ENCODE measurements at places on chromosomes 11 and 22. TPM values are rescaled to one million over a fixed set of nuclear protein-coding genes. Genes with fewer than 3 reads are reported as not detected.

- H3K4me1 ChIP-seq = peaks cover 51% of the 10 kb centered on the region
- H3K27ac ChIP-seq = no peak overlapping the region
- H3K27me3 ChIP-seq = no peaks in the 10 kb centered on the region
- no peak for DNase-seq
Measured at GRCh38 chr11:35347173-35347878, 72.0 kb downstream of the SLC1A2 start.

GRCh38 chr22:38455530-38456271, 702 bp upstream of the KCNJ4 start:
- H3K27me3 ChIP-seq = peaks cover 65% of the 10 kb centered on the region
- H3K36me3 ChIP-seq = no peaks in the 10 kb centered on the region
- no peak overlapping the region for H3K27ac ChIP-seq
- H3K4me1 ChIP-seq = peaks cover 13% of the 10 kb centered on the region
- DNase-seq = no peak
- no peak overlapping the region for H3K4me3 ChIP-seq

- DNase-seq = no peak
- H3K27me3 ChIP-seq = no peaks in the 10 kb centered on the region
- no peak overlapping the region for H3K27ac ChIP-seq
- H3K4me1 ChIP-seq = no peaks in the 10 kb centered on the region
- H3K4me3 ChIP-seq = no peak overlapping the region
- no peaks in the 10 kb centered on the region for H3K36me3 ChIP-seq
Measured at GRCh38 chr11:134736251-134736947, 324.4 kb upstream of the B3GAT1 start.

GRCh38 chr11:18540207-18541009, 13.7 kb upstream of the TSG101 start:
- H3K27me3 ChIP-seq = no peaks in the 10 kb centered on the region
- DNase-seq = peak; percentile 14
- no peak overlapping the region for H3K4me3 ChIP-seq
- H3K36me3 ChIP-seq = peaks cover 5% of the 10 kb centered on the region
- peaks cover 2% of the 10 kb centered on the region for H3K4me1 ChIP-seq

GRCh38 chr22:46734830-46735453, 3.1 kb downstream of the CERK start:
- H3K27ac ChIP-seq = peak overlapping the region; percentile 88
- H3K36me3 ChIP-seq = peaks cover 32% of the 10 kb centered on the region
- DNase-seq = peak; percentile 46
- H3K27me3 ChIP-seq = no peaks in the 10 kb centered on the region
- H3K4me3 ChIP-seq = peak overlapping the region; percentile 100

- H3K4me1 ChIP-seq = no peaks in the 10 kb centered on the region
- no peak overlapping the region for H3K4me3 ChIP-seq
- DNase-seq = no peak
- peaks cover 5% of the 10 kb centered on the region for H3K27me3 ChIP-seq
Measured at GRCh38 chr11:130846606-130847005, 69.7 kb downstream of the SNX19 start.

- no peak overlapping the region for H3K4me3 ChIP-seq
- no peaks in the 10 kb centered on the region for H3K4me1 ChIP-seq
- no peaks in the 10 kb centered on the region for H3K36me3 ChIP-seq
- H3K27me3 ChIP-seq = peaks cover 3% of the 10 kb centered on the region
Measured at GRCh38 chr11:133070791-133071190, 461.5 kb downstream of the OPCML start.

DNA sequence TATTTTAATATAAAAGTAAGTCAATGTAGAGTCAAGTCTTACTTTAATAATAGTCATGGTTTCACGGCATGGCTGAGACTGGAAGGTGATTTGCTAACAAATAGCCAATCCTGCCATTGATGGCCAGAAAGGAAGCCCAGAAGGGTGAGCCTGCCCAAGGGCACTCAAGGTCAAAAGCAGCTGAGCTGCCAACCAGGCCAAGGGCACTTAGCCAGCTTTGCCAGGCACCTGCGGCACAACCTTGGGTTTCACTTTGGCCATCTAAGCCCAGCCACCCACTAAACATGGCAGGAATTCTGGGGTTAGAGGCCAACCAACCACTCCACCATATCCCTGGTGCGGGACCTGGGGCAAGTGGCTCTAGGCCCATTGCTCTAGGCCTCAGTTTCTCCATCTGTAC, 4.2 kb downstream of the LHFPL7 start:
- H3K27me3 ChIP-seq = peaks cover 18% of the 10 kb centered on the region
- no peak overlapping the region for H3K4me3 ChIP-seq
- H3K27ac ChIP-seq = no peak overlapping the region
- DNase-seq = no peak
- H3K36me3 ChIP-seq = no peaks in the 10 kb centered on the region
- H3K4me1 ChIP-seq = peaks cover 6% of the 10 kb centered on the region

GRCh38 chr11:118629761-118630661, 22.6 kb downstream of the PHLDB1 start:
- no peaks in the 10 kb centered on the region for H3K27me3 ChIP-seq
- H3K27ac ChIP-seq = no peak overlapping the region
- H3K4me1 ChIP-seq = peaks cover 2% of the 10 kb centered on the region
- H3K4me3 ChIP-seq = no peak overlapping the region
- DNase-seq = no peak
- H3K36me3 ChIP-seq = no peaks in the 10 kb centered on the region

DNA sequence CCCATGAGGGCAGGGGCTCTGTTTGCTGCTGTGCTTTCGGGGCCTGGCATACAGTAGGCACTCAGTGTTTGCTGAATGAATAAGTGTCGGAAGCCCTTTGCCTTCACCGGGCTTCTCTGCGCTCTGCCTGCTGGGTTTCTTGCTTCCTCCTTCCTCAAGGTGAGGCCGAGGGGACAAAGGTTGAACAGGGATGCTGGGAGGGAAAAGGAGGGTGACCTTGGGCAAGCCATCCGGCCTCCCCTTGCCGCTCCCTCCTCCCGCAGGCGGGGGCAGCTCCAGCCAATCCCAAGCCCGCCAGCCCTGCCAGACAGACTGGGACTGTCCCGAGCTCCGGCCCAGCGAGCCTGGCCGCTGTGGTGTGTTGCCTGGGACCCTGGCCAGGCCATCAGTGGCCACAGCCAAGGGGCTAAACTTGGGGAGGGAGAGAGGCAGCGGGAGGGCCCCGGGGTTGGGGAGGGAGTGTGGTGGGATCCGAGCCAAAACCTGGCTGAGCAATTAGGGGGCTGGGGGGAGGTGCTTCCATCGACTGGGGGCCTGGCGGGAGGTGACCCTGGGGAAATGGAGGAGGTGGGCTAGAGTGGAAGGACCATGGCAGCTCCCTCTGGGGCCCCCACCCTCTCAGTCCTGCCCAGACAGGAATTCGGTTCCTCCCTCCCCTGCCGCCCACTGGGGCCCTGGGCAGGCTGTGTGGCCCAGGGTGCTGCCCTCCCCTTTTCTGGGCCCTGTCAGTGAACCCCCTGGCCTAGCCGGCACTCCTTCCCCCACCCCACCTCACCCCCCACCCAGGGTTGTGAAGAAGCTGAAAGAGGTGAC, 3.4 kb upstream of the RCOR2 start:
- no peak overlapping the region for H3K27ac ChIP-seq
- no peaks in the 10 kb centered on the region for H3K36me3 ChIP-seq
- peaks cover 10% of the 10 kb centered on the region for H3K4me1 ChIP-seq
- H3K4me3 ChIP-seq = no peak overlapping the region
- DNase-seq = no peak

DNA sequence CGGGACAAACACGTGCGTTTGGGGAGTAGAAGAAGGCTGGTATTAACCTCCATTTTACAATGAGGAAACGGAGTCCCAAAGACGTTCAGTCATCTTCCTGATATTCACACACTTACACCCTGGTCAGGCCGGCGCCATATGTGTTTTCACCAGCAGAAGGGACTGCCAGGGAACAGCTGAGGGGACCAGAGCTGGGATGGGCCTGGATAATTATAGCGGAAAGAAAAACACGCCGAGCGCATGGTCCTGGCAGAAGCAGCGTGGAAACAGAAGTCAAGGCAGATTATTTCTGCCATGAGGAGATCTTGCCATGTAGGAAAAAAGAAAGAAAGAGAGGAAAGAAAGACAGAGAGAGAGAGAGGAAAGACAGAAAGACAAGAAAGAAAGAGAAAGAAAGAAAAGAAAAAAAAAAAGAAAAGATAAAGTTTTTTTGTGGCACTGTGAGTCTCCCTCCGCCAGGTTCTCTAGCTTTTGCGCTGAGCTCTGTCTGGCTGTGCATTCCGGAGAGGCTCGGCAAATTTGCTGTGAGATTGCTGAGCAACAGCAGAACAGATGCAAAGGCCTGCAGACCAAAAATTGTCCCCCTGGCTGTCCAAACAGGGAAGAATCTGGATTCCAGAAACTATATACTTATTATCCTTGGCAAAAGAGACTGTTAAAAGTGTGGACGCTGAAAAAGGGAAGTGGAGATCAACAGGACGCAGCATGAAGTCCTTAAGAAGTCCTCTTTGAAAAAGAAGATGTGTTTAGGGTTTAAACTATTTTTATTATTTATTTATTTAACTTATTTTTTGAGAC, 1.3 kb upstream of the UCP2 start:
- peaks cover 35% of the 10 kb centered on the region for H3K4me1 ChIP-seq
- peaks cover 36% of the 10 kb centered on the region for H3K36me3 ChIP-seq
- H3K4me3 ChIP-seq = peak overlapping the region; percentile 83
- peak; percentile 35 for DNase-seq

DNA sequence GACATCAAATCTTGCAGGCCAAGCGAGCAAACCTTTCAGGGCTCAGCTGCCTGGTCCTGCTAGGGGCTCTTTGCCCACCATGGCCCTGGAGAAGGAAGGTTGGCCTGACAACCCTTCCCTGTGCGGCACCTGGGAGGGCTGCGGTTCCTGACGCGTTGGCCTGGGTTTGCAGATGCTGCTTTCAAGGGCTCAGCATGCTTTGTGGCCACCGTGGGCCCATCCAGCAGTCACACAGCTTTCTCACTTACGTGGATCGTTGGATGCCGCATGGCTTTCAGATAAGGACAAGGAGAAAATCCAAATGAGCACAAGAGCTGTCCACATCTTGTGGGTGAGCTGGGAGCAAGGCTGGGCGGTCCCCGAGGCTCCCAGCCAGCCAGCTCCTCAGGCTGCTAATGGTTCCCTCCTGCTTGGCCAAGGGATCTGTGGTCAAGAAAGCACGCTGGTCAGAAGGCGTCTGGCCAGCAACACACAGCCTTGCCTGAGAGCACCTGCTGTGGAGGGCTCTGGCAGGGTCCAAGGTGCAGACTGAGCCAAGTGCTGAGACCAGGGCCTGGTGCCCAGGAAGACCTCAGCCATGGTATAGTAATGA, 8.2 kb downstream of the C11orf24 start:
- H3K27ac ChIP-seq = peak overlapping the region; percentile 73
- no peak for DNase-seq
- no peak overlapping the region for H3K4me3 ChIP-seq
- peaks cover 44% of the 10 kb centered on the region for H3K36me3 ChIP-seq
- H3K4me1 ChIP-seq = peaks cover 8% of the 10 kb centered on the region
- H3K27me3 ChIP-seq = no peaks in the 10 kb centered on the region

- H3K27me3 ChIP-seq = peaks cover 19% of the 10 kb centered on the region
- H3K4me1 ChIP-seq = no peaks in the 10 kb centered on the region
- no peaks in the 10 kb centered on the region for H3K36me3 ChIP-seq
- no peak overlapping the region for H3K4me3 ChIP-seq
- H3K27ac ChIP-seq = no peak overlapping the region
- DNase-seq = no peak
Measured at GRCh38 chr11:1743585-1744136, 6.7 kb downstream of the IFITM10 start.

GRCh38 chr22:45198463-45198795, 34.7 kb downstream of the NUP50 start:
- no peak overlapping the region for H3K4me3 ChIP-seq
- H3K27ac ChIP-seq = no peak overlapping the region
- H3K4me1 ChIP-seq = no peaks in the 10 kb centered on the region
- H3K36me3 ChIP-seq = no peaks in the 10 kb centered on the region
- no peaks in the 10 kb centered on the region for H3K27me3 ChIP-seq

GRCh38 chr11:117187799-117188481, 9.4 kb downstream of the SIDT2 start:
- H3K27me3 ChIP-seq = no peaks in the 10 kb centered on the region
- no peak overlapping the region for H3K27ac ChIP-seq
- peaks cover 2% of the 10 kb centered on the region for H3K4me1 ChIP-seq
- no peak overlapping the region for H3K4me3 ChIP-seq
- peaks cover 2% of the 10 kb centered on the region for H3K36me3 ChIP-seq
- no peak for DNase-seq

GRCh38 chr11:63608353-63609345, 5.6 kb downstream of the PLAAT3 start:
- H3K27me3 ChIP-seq = peaks cover 7% of the 10 kb centered on the region
- H3K4me1 ChIP-seq = peaks cover 5% of the 10 kb centered on the region
- H3K36me3 ChIP-seq = no peaks in the 10 kb centered on the region
- no peak overlapping the region for H3K27ac ChIP-seq
- no peak for DNase-seq

GRCh38 chr11:127037596-127037995, 37.0 kb upstream of the KIRREL3 start:
- no peak for DNase-seq
- peaks cover 3% of the 10 kb centered on the region for H3K27me3 ChIP-seq
- H3K4me3 ChIP-seq = no peak overlapping the region
- H3K27ac ChIP-seq = no peak overlapping the region

- H3K27me3 ChIP-seq = peaks cover 12% of the 10 kb centered on the region
- H3K4me3 ChIP-seq = no peak overlapping the region
- DNase-seq = no peak
- no peak overlapping the region for H3K27ac ChIP-seq
- no peaks in the 10 kb centered on the region for H3K36me3 ChIP-seq
Measured at GRCh38 chr22:43391306-43391705, 20.5 kb upstream of the MPPED1 start.

DNA sequence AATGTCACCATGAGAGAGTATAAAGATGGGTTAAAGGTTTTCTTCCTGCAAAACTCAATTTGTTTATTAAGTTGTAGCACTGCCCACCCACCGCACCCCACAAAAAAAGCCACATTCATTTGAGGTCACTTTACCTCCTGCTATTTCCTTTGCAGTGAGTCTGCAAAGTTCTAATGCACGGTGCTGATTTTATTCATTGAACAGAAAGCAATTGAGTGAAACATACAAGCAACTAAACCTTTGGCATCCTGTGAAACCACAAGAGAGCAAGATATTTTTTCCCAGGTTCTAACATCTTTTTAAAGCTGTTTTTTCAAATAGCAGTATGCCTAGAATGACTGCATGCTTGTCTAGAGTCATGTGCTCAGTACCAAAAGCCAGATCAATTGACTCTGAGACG, 39.0 kb downstream of the RRAS2 start:
- peak overlapping the region; percentile 76 for H3K27ac ChIP-seq
- H3K27me3 ChIP-seq = no peaks in the 10 kb centered on the region
- peaks cover 68% of the 10 kb centered on the region for H3K4me1 ChIP-seq
- peaks cover 32% of the 10 kb centered on the region for H3K36me3 ChIP-seq

DNA sequence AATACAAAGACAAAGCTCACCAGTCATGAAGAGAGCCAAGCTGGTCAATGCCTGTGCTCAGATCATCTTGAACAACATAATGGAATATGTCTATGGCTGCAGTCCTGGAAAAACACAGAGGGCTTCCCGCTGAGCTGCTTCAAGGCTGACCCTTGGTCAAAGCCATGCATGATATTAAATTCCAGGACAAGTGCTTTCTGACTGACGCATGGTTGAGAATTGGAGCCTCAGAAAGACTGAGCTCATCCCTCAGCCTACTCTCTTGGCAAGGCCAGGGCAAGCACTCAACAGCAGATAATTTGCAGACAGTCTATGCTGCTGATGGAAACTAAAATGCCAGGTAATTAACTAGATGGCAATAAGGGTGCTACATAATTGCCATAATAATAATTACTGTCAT, 89.2 kb downstream of the GALNT18 start:
- H3K4me3 ChIP-seq = no peak overlapping the region

Gene STK33
- total RNA-seq = 0.79 TPM

Gene OR8B12
- not detected for total RNA-seq

Gene KCNJ11
- 0.64 TPM for total RNA-seq

Gene KRTAP5-2
- not detected for total RNA-seq

Gene FAM83F
- total RNA-seq = 0.04 TPM

Gene CTSD
- 140 TPM for total RNA-seq

Gene FDX1
- 8.8 TPM for total RNA-seq

Gene SYT9
- not detected for total RNA-seq

Data from activated CD4-positive, alpha-beta T cell treated with anti-CD3 and anti-CD28 coated beads, Interleukin-2, amount 10 ng/mL, durations not matched to agents 7 days and 5 days (primary cell).